ENCODE measurements at places on chromosomes 2 and 18.

DNA sequence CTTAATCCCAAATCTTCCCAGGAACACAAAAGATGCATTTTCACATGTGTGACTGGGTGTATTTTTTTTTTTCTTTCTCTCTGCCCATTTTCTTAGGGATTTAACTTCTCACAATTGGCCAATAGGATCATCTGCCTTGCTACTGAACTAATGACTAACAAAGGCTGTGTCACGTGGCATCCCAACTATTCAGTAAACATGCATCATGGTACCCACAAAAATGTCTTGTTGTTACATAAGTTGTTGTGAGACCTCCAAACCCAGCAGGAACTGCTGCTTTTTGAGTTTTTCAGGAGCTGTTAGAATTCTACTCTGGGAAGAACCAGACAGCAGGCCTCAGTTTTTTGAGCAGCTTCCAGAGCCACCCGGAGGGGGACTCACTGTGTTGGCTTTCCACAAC, 31.9 kb downstream of the GAD1 start:
- DNase-seq = no peak

DNA sequence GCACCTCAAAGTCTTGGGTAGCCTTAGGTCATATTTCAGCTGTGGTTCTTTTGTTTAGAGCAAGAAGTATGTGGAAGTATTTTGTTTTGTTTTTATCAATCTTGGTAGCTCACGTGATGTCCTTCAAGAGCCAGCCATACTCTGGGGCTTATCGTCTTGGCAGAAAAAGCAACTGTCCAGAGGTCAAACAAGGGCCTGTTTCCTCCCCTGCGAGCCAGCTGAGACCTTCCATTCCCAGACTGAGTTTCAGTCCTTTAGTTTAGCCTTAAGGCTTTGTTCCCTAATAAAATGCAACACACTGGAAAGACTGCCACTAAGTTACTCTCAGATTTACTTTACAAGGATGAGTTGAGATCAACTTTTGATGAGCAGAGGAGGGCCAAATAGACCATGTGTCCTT, 63.5 kb downstream of the TXNL1 start:
- no peak for DNase-seq

- no peak for DNase-seq
Observed at GRCh38 chr2:233437439-233437955, 83.2 kb downstream of the DGKD start.

GRCh38 chr2:18444806-18445205, 115.6 kb downstream of the RDH14 start:
- no peak for DNase-seq

- no peak for DNase-seq
Observed at GRCh38 chr2:165533331-165533730, 63.8 kb downstream of the CSRNP3 start.

- DNase-seq = no peak
Observed at GRCh38 chr2:130787841-130788240, 32.5 kb downstream of the AMER3 start.

DNA sequence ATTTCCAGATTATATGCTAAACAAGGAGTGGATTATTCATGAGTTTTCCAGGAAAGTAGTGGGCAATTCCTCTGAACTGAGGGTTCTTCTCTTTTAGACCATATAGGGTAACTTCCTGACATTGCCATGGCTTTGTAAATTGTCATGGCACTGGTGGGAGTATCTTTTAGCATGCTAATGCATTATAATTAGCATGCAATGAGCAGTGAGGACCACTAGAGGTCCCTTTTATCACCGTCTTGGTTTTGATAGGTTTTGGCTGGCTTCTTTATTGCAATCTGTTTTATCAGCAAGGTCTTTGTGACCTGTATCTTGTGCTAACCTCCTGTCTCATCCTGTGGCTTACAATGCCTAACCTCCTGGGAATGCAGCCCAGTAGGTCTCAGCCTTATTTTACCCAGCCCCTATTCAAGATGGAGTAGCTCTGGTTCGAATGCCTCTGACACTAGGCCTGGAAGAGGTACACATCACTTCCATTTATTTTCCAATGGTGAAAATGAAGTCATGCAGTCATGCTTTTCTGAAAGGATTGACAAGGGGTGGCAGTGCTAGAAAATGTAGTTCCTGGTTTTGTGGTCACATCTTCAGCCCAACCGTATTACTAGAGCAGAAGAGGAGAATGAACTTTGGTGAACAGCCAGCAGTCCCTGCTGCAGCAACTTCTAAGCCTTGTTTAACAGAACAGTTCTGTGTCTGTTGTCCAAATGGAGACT, 26.6 kb upstream of the ITGA4 start:
- DNase-seq = no peak

- DNase-seq = no peak
Observed at GRCh38 chr2:166520604-166521003, 26.6 kb upstream of the SCN7A start.

- no peak for DNase-seq
Observed at GRCh38 chr2:120767486-120768005, 31.9 kb downstream of the GLI2 start.

- DNase-seq = no peak
Observed at GRCh38 chr2:69113627-69114026, 100.6 kb downstream of the ANTXR1 start.

- no peak for DNase-seq
Observed at GRCh38 chr2:171433763-171434012, at the start of gene METTL8. METTL8 (minus strand) TSS chr2:171433990; CDS start chr2:171392185, 41,805 bp downstream.

DNA sequence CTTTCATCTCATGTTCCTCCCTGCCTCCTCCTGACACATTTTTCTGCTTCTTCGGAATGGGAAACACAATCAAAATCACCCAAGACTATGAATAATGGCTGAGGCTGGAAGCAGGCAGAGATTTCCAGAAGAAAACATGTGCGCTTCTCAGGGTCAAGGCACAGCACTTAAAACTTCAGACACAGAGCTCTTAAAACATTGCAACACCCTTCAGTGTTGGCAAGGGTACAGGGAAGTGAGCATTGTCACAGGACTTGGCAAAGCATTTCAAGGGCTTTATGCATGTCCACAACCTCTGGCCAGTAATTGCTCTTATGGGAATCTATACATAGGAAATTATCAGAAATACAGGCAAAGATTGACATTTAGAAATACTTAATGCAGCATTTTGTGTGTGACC, 477.6 kb upstream of the KLHL29 start:
- no peak for DNase-seq

GRCh38 chr2:6398421-6398820, 467.3 kb downstream of the CMPK2 start:
- DNase-seq = no peak

DNA sequence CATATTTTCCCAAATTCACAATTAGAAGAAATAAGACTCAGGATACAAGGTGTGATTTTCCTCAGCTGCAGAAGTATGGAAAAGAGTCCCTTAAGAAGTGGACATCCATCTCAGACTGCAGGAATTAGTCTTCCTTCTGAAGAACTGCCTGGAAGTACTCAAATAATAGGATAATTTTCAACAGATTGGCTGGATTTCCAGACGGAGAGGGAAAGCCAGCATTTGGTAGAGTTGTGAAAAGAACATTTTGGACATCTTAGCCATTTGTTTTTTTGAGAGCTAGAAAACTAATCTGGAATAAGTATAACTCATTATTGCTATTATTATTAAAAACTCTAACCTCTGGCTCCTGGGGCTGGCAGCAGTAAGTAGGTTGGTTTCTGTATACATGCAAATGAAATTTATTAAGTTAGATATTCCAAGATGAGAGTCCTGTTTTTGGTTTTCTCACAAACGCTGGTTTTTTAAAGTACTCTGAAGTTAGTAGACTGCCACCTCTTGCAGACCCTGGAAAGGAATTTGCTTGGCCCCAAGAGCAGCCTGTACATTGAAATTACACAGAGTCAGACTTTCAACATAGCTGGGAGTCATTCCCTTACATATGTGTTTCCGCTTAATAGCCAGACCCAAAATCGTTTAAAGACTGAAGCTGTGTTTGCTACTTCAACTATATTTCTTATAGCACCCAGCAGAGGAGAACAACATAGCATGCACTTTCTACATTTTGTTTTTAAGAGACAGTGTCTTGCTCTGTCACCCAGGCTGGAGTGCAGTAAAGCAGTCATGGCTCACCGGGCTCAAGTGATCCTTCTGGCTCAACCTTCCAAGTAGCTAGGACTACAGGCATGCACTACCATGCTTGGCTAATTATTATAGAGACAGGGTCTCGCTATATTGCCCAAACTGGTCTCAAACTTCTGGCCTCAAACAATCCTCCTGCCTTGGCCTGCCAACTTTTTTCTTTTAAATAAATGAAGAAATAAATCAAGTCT, 142.4 kb downstream of the THADA start:
- DNase-seq = no peak

- no peak for DNase-seq
Observed at GRCh38 chr2:43054367-43054766, 172.0 kb downstream of the ZFP36L2 start.

DNA sequence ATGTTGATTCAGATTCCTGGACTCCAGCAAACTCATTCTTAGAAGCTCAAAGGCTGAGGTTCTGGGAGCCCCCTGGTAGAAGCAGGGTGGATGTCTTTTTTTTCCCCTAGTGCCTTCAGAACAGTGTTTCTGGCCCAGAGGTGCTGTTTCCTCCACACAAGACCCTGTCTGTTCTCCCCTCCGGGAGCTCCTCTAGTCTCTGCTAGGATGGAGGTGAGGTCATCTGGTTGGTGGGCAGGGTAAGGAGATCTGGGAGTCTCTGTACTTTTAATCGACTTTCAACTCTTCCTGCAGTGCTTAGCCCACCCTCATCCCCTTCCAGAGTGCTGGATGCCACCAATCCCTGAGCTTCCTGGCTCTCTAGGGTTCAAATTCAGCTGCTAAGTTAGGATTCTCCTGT, 192.0 kb downstream of the SH3BP4 start:
- DNase-seq = no peak

GRCh38 chr2:167423731-167424130, 535.5 kb downstream of the XIRP2 start:
- no peak for DNase-seq

DNA sequence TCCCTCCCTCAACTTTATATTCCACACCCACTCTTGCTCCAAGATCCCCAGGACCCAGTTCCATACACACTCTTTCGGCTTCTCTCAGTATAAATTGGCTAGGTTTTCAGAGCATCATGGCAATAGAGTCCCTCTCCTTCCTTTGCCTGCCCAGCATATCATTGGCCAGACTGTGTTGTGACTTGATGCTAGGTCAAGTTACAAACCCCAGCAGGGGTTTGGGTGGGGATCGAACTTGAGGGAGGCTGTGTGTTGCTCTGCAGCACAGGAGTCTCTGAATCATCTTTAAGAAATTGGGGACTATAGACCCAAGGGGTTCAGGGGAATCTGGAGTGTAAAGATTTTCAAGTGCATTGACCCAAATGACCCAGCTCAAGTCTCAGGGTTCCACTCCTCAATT, 477.5 kb upstream of the MEIS1 start:
- no peak for DNase-seq

DNA sequence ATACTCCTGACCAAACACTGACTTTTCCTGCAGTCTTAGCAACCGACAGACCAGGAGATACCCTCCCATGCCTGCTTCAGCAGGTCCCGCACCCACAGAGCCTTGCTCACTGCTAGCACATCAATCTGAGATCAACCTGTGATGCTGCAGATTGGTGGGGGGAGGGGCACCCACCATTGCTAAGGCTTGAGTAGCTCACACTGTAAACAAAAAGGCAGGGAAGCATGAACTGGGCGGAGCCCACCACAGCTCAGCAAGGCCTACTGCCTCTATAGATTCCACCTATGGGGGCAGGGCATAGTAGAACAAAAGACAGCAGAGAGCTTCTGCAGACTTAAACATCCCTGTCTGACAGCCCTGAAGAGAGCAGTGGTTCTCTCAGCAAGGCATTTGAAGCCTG, 109.7 kb downstream of the SP100 start:
- DNase-seq = no peak
